Right kidney (tissue), 9 donors: ENCODE measurements at places on chromosomes 7 and 10.

DNA sequence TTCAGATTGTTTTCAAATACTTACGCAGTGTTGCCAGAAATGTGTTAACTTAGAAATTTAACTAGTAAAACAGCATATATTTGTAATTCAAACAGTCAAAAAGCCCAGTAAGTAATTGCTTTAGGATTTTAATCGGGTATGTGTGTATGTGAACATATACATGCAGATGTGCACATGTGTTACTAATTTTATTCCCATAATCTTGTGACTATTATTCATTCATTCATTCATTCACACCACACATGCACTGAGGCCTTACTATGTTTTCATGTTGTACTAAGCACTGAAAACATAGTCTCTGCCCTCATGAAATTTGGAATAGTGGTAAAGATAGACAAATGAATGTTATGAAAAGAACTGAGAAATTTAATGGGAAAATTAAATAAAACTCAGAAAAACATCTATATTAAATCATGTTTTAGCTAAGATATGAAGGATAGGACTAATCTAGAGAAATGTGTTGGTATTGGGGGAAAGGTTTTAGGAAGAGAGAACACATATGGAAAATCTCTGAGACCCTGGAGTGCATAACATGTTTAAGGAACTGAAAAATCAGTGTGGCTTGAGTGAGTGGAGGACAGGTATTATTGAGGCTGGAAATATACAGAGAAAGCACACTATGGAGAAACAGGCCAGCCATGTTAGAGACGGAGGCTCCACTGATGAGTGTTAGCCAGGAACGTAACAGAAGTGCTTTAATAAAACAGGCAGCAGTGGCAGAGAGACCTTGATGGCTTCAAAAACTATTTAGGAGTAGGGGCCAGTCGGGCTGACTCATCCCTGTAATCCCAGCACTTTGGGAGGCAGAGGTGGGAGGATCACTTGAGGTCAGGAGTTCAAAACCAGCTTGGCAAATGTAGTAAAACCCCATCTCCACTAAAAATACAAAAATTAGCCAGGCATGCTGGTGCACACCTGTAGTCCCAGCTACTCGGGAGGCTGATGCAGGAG, 80.3 kb downstream of the HDAC9 start:
- no peak for DNase-seq

DNA sequence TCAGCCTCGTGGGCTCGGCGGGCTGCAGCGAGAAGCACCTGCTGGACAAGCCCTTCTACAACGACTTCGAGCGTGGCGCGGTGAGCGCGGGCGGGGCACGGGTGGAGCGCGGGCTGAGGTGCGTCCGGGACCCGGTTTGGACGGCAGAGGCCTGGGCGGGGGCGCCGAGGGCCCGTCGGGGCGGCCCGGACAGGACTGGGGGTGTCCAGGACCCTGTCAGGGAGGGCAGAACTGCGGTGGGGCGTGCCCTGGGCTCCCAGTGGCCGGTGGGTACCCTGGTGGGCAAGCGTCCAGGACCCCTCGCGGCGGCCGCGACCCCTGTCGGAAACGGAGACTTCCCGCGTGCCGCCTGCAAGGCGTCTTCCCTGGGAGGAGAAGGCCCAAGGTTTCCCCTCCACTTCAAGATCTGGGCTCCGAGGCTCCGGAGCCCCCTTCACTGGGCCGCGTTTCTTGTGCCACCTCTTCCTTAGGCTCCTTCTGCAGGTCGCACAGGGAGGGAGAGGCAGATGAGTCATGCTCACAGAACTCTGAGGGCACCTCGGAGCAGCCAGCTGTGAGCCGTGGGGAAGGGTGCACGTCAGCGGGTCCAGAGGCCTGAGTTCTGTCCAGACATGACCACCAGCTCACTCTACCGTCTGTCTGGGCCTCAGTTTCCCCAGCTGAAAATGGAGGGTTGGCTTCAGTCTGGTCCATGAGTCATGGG, 485 bp downstream of the ALOX5 start:
- DNase-seq: peak; percentile 57

DNA sequence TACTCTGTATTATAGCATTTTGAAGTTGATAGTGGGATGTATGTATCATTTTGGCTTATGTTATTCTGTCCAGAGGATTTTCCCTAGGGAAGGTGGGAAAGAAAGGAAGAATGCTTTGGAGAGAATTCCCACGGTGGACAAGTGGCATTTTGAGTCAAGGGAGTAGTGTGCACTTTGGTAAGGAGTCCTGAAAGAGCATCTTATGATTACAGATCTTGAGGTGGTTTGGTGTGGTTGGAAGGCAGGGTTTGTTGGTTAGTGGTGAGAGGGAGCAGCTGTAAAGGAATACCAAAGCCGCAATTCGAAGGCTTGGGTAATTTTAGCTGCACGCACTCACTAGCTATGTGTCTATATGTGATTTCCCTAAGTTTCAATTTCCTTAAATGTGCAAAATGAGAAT, 16.1 kb downstream of the CCSER2 start:
- no peak for DNase-seq

DNA sequence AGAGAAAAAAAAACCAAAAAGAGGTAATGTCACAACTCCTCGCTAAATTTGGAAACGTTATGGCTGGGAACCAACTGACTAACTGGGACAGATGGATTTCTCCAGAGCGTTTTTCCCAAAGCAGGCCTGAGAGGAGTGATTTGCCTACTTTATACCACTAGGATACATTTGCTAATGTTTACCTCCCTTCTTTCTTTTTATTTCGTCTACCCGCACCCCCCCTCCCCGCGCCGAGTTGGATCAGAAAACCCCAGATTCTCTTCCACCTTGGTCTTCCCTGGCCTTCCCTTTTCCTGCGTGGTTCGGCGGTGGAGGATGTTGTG, 7.2 kb downstream of the CPA2 start:
- DNase-seq: peak; percentile 72

GRCh38 chr7:134737566-134738345, 41.7 kb upstream of the CALD1 start:
- DNase-seq: no peak

- no peak for DNase-seq
Measured at GRCh38 chr10:3654980-3655379, 130.0 kb downstream of the KLF6 start.

DNA sequence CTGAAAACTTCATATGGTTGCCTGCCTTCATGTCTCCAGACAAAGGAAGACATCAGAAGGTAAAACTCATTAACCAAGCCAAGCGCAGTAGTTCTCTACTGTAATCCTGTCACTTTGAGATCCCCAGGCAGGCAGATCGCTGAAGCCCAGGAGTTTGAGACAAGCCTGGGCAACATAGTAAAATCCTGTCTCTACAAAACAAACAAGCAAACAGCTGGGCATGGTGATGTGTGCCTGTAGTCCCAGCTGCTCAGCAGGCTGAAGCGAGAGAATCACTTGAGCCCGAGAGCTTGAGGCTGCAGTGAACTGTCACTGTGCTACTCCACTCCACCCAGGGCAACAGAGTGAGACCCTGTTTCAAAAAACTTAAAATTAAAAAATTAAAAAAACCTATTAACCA, 467.4 kb upstream of the SORCS1 start:
- DNase-seq: no peak

DNA sequence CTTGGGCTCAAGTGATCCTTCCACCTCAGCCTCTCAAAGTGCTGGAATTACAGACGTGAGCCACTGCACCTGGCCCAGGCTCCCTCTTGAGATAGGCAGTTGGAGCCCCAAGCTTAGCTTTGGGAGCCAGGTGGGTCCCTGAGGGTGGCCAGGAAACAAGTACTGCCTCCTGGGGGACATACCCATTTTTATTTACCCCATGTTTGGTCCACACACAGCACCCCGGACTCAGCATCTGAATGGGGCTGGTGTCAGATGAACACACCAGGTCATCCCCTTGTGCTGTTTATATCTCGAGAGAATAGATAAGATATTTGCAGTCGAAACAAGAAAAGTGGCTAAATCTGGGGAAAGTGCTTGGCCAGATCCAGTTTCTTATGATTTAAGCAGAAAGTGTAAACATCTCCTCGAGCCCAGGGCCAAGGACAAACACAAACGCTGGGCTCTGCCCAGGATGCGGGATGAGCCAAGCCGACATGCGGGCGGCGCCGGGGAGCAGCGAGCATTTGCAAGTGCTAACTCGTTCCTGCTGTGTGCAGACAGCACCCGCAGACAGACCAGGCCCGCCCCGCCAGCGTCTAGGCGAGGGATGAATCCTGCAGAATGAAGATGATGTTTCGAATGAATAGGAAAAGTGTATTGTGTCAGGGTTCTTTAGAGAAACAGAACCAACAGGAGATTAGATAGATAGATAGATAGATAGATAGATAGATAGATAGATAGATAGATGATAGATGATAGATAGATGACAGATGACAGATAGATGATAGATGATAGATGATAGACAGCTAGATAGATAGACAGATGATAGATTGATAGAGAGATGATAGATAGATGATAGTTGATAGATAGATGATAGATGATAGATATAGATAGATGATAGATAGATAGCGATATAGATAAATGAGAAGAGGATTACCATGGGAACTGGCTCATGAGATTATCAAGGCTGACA, 44.4 kb upstream of the OCM2 start:
- DNase-seq: no peak

GRCh38 chr10:124079864-124080263, 13.5 kb downstream of the CHST15 start:
- no peak for DNase-seq

DNA sequence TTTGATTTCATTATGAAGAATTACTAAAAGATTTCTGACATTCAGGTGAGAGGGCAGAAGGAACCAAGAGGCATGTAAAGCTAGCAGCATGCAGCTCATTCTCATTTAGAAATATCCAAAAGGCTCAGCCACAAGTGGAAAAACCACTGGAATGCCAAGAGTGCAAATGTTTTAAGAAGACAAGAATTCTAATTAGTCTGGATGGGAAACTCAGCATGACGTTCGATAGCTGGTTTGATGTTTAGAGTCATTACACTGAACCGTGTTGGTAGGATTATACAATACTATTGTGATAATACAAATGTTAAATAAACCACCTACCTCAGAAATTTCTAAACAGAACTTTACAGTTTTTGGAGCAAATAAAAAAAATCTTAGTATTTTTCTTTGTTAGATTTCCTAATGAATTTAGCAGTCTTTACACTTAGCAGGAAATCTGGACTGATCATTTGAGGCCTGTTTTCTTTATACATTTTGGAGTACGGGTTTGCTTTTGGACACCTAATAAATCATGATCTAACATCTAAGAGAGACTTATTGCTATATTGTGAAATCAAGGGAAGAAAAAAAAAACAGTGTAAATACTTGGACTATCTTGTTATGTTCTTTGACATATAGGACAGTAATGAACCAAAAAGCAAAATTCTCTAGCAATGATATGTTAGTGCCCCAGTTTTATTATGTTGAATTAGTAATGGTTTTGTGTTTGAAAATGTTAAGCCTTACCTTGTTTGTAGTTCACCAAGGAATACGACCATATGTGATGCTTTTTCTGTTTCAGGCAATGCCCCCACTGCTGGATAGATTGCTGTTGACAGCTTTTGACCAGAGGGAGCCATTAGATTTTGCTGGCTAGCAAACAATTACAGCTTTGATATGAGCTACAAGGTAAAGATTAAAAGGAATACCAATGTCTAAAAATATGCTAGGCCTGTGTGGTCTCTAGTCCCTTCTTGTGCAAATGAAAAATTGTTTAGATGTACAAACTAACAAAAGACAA, 354.1 kb upstream of the SEMA3A start:
- no peak for DNase-seq

- no peak for DNase-seq
Measured at GRCh38 chr10:111865550-111865949, 318.0 kb downstream of the GPAM start.

DNA sequence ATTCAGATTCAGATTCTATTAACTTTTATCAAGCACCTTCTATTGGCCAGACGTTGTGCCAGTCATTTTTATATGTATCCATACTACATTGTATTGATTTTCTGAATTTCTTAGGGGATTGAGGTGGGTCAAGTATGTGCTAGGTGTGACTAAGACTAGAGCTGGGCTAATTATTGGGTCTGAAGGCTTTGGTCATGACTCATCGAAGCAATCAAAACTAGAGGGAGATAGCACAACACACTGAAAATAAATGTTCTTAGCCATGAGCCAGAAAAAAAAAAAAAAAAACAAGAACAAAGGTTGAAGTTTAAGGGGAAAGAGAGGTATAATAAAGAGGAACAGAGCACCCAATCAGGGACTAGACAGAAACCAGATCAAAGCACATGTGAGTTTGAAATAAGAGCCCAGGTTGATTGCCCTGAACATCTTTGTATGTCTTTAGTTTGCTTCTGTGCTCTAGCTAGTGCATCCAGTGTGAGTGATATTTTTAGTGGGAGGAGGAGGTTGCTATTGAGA, 171.6 kb upstream of the FOXP2 start:
- DNase-seq: no peak

- no peak for DNase-seq
Measured at GRCh38 chr7:11430841-11431240, 401.2 kb downstream of the THSD7A start.

- DNase-seq: no peak
Measured at GRCh38 chr10:111732166-111732785, 451.3 kb downstream of the GPAM start.

DNA sequence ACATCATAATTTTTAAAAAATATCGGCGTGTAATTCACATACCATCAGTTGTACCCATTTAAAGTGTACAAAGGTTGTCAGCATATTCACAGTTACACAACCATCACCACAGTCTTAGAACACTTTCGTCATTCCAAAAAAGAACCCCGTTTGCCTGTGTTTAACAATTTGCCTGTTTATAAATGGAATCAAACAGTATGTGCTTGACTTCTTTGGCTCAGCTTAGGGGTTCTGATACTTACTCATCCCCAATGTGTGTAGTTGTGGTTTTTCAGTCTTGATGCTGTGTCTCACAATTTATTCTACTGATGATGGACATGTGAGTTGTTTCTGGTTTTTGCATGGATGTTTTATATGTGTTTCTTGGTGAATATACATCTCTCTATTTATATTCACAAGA, 50.0 kb downstream of the PRPF18 start:
- DNase-seq: no peak

- DNase-seq: no peak
Measured at GRCh38 chr7:74217455-74218342, 7.9 kb downstream of the LAT2 start.

GRCh38 chr7:40482845-40483244, 348.0 kb downstream of the SUGCT start:
- peak; percentile 18 for DNase-seq

GRCh38 chr10:103745341-103746247, 109.8 kb downstream of the SH3PXD2A start:
- no peak for DNase-seq

DNA sequence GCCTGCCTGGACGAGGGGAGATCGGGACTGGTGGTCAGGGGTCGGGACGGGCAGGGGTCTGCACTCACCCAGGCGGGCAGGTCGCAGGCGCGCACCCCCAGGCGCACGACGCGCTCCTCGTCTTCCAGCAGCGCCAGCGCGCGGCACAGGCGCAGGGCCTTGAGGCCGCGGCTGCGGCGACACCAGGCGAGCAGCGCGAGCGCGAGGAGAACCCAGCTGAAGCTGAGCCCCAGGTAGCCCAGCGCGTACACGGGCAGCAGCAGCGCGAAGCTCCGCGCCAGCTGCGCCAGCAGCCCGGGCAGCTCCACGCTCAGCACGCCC, 328 bp downstream of the ESYT2 start:
- peak; percentile 86 for DNase-seq
